ENCODE measurements at places on chromosomes 3 and 15.

GRCh38 chr15:75321711-75322110, 14.2 kb upstream of the COMMD4 start:
- DNase-seq, result no peak

GRCh38 chr3:40731445-40731844, 206.7 kb downstream of the ZNF621 start:
- DNase-seq, result no peak

DNA sequence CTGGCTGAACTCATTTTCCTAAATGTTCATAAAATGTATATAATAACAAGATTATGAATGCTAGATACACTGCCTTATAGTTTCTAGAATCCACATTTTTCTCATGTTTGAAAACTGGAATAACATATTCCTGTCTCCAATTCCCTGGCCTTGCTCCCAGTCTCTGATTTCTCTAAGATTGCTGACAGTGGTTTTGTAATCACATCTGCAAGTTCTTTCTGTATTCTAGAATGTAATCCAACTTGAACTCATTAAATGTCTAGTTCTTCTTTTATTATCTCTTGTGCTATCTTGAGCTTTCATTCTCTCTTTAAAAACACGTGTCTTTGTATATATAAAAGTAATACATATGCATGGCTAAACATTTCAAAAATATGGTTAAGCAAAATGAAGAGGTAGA, 215.2 kb upstream of the ADAMTS9 start:
- no peak for DNase-seq

DNA sequence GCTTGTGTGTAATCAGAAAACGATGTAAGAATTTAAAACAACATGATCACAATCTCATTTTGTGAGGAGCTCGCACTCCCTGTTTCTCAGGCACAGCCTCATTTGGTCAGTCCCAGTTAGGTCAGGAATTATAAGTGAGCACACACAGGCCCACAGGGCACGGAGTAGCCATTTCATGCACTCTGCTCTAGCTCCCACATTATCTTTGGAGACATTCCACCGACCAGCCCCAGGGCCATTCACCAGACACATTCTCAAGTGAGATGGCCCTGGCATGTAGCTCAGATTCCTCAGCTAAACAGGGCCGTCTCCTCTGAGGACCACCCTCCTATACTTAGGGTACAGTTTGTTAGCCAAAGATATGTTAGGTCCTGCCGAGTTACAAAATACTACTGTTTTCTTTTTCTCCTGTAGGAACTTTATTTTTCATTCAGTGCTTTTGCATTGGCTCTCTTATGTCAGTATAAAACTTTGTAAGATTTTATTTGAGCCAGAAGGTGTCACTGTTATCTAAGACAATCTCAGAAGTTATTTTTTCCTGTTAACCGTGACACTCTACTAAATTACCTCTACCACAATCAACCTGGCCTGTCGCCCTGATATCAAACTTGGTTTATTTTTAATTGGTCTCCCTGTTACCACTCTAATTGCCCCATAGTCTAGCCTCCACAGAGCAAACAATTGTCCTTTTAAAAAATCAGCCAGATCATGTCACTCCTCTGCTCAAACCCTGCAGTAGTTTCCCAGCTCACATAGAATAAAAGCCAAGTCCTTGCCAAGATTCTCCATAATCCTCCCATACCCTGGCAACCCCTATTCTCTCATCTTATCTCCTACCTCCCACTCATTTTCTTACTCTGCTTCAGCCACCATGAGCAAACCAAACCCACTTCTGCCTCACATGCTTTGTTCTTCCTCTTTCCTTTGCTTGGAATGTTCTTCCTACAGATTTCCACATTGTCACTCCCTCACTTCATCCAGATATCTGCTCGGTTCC, 105.7 kb downstream of the PPP2R3A start:
- DNase-seq, result no peak

GRCh38 chr15:74277242-74277810, 41.2 kb downstream of the CCDC33 start:
- DNase-seq, result no peak

GRCh38 chr15:59339252-59339672, 33.4 kb downstream of the MYO1E start:
- no peak for DNase-seq

GRCh38 chr3:152428577-152428976, 159.8 kb downstream of the MBNL1 start:
- DNase-seq, result no peak

- no peak for DNase-seq
These were observed 32.8 kb upstream of the OCA2 start for GRCh38 chr15:28131946-28132345.

GRCh38 chr15:41888662-41889253, 5.1 kb downstream of the SPTBN5 start:
- DNase-seq, result no peak

GRCh38 chr3:35529337-35529736, 110.0 kb upstream of the ARPP21 start:
- no peak for DNase-seq

DNA sequence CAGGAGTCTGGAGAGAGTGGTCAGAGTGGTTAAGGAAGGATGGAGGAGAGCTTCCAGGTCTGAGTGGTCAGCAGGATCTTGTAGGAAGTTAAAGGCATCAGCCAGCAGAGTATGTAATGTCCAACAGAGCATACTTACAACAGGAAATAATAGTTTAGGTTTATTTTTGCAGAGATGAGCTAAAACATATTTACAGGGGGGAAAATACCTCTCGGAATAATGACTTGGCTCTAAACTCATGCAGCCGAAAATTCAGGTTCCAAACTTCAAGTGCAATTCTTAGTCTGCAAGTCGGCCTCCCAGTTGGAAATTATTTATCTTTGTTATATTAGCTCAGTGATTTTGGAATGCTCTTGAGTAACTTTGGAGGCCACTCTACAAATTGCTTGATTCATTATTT, 385.0 kb upstream of the C2CD4B start:
- DNase-seq, result no peak

GRCh38 chr15:67185621-67186225, 68.7 kb downstream of the AAGAB start:
- DNase-seq, result no peak

GRCh38 chr15:78083186-78083585, 5.7 kb upstream of the TBC1D2B start:
- DNase-seq, result no peak

GRCh38 chr3:79016587-79017376, 751.0 kb downstream of the ROBO1 start:
- no peak for DNase-seq

- no peak for DNase-seq
These were observed 117.9 kb downstream of the RBMS3 start for GRCh38 chr3:29398787-29399186.

GRCh38 chr15:78638658-78639314, 2.2 kb downstream of the CHRNB4 start:
- DNase-seq, result no peak

DNA sequence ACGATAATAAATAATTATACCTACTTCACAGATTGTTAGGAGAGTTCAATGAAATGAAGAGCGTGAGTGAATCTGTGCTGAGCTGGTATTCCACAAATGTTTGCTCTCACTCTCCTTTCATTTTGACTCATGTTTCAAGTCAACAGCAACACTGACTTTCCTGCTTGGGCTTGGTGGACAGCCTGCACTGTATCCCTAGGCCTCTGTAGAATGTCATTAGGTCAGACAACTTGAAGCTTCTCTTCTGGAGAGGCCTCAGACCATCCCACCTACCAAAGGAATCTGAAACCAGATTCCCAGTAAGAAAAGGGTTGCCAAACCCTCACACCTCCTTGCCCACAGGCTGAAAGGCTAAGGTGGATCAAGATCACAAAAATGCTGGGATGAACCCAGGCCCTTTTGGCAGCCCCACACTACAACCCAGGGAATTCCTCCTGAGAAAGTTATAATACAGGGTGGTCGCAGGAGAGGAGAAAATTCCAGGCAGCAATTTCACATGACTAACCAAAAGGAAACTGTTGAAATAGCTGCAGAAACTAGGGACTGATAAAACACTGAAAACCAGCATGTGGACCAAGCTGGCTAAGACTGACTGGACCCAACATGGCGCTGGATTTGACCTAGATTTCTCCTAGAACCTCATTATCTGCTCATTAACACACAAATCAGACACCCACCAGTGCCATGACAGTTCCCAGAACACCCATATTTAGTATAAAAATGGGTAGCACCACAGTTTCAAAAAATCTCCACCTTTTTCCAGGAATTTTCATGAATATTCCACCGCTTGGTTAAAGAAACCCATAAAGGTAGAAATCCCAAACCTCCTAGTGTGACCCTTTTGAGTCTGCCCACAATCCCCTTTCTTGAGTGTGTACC, 57.0 kb upstream of the ZNF148 start:
- DNase-seq, result no peak

- DNase-seq, result no peak
These were observed 156.5 kb upstream of the SLC2A2 start for GRCh38 chr3:171183042-171183441.

DNA sequence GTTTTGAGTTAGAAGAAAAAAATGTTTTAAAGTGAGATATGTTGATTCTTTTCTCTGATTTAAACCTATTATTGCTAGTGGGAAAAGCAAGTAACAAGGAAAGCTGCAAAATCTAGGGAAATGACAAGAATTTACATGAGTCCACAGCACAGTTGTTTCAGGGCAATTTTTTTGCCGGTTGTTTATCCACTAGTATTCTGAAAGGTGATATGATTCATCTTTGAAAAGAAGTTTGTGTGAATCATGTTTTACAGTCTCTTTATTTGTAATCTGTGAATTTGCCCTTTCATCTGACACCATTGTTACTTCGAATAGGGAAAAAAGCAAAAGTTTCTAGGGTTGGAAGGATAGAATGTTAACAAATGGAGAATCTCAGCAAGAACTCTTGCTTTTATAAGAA, 894.7 kb downstream of the OTOL1 start:
- no peak for DNase-seq

GRCh38 chr15:39495871-39496840, 84.7 kb upstream of the THBS1 start:
- no peak for DNase-seq

GRCh38 chr3:160577093-160577492, 11.7 kb upstream of the KPNA4 start:
- no peak for DNase-seq

- no peak for DNase-seq
These were observed 34.7 kb downstream of the MYO5A start for GRCh38 chr15:52493968-52494367.

DNA sequence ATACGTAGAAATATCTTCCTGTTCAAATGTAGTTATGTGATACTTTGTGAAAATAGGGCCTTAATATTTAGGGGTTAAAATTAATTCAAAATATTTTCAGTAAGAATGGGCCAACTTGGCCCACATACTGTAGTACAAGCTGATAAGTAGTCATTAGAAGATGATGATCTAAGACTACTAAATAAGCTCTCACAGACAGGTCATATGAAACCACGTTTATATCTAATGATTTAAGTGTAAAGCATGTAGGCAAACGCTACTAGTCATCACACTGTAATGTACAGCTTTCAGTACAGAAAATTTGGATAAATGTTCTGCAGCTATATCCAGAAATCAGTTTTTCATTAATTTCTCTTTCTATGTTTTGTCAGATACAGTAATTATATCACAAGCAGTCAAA, 228.6 kb downstream of the UBE2E2 start:
- DNase-seq, result no peak

- DNase-seq, result no peak
These were observed 426.8 kb downstream of the MECOM start for GRCh38 chr3:169236662-169237186.

DNA sequence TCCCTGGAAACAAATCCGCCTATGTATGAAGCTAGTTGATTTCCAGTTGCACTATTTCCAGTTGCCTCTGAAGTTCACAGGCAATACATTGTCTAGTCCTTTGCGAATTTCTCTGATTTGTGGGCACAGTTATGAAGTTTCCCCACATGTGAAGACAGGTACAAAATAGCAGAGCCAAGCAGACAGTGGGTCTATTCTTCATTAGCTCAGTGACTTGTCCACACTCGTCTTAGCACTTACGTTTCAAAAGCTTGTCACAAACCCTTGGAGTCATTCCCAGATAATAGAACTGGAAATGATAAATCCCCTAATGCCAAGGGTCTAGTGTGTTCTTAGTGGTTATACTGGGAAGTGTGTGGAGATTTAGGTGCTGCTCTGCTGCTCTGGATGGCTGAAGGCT, 14.5 kb downstream of the SRPRB start:
- no peak for DNase-seq

GRCh38 chr15:52308446-52309153, 13.0 kb upstream of the MYO5C start:
- DNase-seq, result no peak

GRCh38 chr3:20076296-20076997, 36.2 kb downstream of the KAT2B start:
- DNase-seq, result no peak

- DNase-seq, result no peak
These were observed 78.4 kb downstream of the DUT start for GRCh38 chr15:48409623-48410022.

DNA sequence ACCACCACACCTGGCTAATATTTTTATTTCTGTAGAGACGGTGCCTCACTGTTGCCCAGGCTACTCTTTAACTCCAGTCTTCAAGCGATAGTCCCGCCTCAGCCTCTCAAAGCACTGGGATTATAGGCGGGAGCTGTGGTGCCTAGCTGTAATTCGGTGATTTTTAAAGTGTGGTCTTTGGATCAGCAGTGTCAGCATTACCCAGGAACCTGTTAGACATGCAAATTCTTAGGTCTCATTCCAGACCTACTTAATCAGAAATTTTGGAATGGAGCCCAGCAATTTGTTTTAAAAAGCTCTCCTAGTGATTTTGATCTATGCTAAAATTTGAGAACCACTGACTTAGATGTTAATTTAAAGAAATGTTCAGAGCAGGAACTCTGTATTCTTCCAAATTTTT, 51.9 kb downstream of the GOLM2 start:
- no peak for DNase-seq

Data from stimulated activated CD8-positive, alpha-beta memory T cell treated with anti-CD3 and anti-CD28 coated beads, Interleukin-7, amount 100 ng/mL, for 4 hours (primary cell).